ENCODE measurements at places on chromosomes 2 and 18. TPM values are rescaled to one million over a fixed set of nuclear protein-coding genes. Genes with fewer than 3 reads are reported as not detected.

Gene GALNT3
- 10.9 TPM for polyA plus RNA-seq

GRCh38 chr2:65675350-65675749 lies 243.0 kb upstream of the SPRED2 start:
- DNase-seq: no peak
- H3K27ac ChIP-seq: no peak overlapping the region
- H3K36me3 ChIP-seq: no peaks in the 10 kb centered on the region
- no peaks in the 10 kb centered on the region for H3K4me1 ChIP-seq

DNA sequence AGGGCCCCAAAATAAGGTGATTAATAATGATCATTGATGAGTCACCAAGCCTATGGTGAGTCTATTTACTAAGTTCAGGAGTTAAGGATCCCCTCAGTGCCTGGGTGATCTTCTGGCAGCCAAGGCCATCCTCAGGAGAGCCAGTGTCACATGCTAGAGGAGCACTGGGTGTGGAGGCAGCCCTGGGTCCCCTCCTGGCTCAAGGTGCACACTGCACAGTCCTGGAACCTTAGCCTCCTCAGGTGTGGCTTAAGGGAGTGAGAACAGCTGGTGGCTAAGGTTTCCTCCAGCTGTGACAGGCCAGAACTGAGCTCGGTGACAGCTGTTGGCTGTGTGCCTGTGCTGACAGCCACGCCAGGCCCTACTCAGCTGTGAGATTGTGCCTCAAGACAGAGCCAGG lies 52.1 kb upstream of the ACAA2 start:
- H3K4me1 ChIP-seq: no peaks in the 10 kb centered on the region
- no peaks in the 10 kb centered on the region for H3K27me3 ChIP-seq
- H3K36me3 ChIP-seq: no peaks in the 10 kb centered on the region
- H3K27ac ChIP-seq: no peak overlapping the region
- no peak for DNase-seq

DNA sequence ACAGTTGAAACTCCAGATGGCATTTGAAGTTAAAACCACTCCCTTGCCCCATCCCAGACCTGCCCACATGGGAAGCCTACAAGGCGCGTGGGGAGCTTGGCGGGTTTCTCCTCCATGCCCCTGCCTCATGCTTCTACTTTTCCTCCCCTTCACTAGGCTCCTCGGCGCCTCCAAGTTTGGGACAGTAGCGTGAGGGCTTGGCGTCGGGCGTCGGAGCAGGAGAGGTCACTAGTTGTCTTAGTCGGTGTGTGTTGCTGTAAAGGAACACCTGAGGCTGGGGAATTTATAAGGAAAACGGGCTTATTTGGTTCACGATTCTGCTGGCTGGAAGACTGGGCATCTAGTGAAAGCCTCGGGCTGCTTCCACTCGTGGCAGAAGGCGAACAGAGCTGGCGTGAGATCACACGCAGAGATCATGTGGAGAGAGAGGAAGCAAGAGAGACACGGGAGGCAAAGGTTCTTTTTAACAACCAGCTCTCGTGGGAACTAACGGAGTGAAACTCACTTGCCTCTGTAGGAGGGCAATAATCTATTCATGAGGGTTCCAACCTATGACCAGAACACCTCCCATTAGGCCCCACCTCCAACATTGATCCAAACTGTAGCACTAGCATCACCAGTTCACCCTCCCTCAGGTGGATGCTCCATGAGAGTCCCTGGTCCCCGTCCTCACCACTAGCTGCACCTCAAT lies 25.3 kb downstream of the ITM2C start:
- H3K27ac ChIP-seq: no peak overlapping the region
- H3K4me1 ChIP-seq: peaks cover 66% of the 10 kb centered on the region
- no peak for DNase-seq
- no peaks in the 10 kb centered on the region for H3K36me3 ChIP-seq
- H3K27me3 ChIP-seq: no peaks in the 10 kb centered on the region
- no peak overlapping the region for H3K4me3 ChIP-seq

Gene SLC19A3
- polyA plus RNA-seq: not detected

GRCh38 chr2:88059979-88060906 lies 4.7 kb upstream of the KRCC1 start:
- H3K27me3 ChIP-seq: no peaks in the 10 kb centered on the region
- no peaks in the 10 kb centered on the region for H3K36me3 ChIP-seq
- DNase-seq: peak; percentile 64
- H3K4me1 ChIP-seq: peaks cover 5% of the 10 kb centered on the region
- H3K4me3 ChIP-seq: no peak overlapping the region
- H3K27ac ChIP-seq: no peak overlapping the region

GRCh38 chr18:79516441-79516931 lies 120.8 kb downstream of the NFATC1 start:
- H3K27me3 ChIP-seq: no peaks in the 10 kb centered on the region
- peaks cover 29% of the 10 kb centered on the region for H3K4me1 ChIP-seq
- no peak overlapping the region for H3K27ac ChIP-seq

Gene BMPR2
- 3.1 TPM for polyA plus RNA-seq
